ENCODE measurements at places on chromosomes 12 and 14.

DNA sequence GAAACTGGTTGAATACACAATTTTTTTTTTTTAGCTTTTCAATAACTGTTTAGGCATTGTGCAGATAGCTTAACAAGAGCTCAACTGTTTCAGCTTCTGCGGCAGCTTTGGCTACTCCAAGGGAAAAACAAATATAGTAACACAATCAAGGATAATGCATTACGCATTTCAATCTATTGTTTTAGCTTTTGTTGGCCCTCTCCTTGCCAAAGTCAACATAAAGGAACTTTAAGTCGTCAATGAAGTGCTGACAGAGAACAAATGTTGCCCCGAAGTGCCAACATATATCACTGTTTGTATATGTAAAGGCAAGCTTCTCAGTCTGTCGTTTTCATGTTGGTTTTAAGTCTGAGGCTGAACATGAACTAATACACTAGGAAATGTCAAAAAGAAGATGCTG, 1087.4 kb upstream of the FLRT2 start:
- no peak for DNase-seq

- no peak for DNase-seq
Observed at GRCh38 chr12:75890141-75890540, 141.4 kb downstream of the PHLDA1 start.

DNA sequence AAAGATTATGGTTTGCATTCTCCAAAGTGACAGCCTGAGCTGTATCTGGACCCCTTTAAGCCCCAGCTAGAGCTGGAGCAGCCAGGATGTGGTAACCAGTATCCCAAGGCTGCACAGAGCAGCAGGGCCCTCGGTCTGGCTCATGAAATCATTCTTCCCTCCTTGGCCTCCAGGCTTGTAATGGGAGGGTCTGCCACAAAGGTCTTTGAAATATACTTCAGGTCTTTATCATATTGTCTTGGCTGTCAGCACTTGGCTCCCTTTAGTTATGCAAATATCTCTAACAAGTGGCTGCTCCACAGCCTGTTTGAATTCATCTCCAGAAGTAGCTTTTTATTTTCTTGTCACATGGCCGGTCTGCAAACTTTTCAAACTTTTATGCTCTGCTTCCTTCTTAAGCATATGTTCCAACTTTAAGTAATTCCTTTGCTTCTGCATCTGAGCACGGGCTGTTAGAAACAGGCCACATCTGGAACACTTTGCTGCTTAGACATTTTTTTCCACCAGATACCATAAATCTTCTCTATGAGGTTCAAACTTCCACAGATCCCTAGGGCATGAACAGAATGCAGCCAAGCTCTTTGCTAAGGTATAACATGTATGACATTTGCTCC, 663.4 kb upstream of the MIS18BP1 start:
- DNase-seq, result no peak

DNA sequence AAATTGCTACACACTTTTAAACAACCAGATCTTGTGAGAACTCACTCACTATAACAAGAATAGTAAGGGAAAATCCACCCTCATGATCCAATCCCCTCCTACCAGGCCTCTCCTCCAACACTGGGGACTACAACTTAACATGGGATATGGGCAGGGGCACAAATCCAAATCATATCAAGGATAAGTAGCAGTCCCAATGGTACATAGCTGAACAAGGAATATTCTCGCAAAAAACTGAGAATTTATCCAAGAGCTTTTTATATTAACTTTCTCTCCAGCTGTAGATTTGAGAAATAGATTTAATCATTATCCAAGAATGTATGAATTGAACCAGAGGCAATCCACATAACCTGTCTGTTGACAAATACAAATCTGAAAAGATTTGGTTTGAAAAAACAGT, 185.2 kb downstream of the TMTC3 start:
- DNase-seq, result no peak

GRCh38 chr14:74661726-74662450, 49.9 kb upstream of the LTBP2 start:
- no peak for DNase-seq

- DNase-seq, result no peak
Observed at GRCh38 chr14:69190191-69190590, 1.1 kb upstream of the EXD2 start.

GRCh38 chr12:67692966-67693365, 44.4 kb downstream of the DYRK2 start:
- DNase-seq, result no peak
